Hypothalamus (tissue), 51 donors: ENCODE measurements at places on chromosomes 5 and 9.
A peak's percentile ranks its signal among the peaks of the same experiment; 100 is the strongest.

GRCh38 chr9:90114641-90115425, 510.0 kb downstream of the GADD45G start:
- no peak for DNase-seq

DNA sequence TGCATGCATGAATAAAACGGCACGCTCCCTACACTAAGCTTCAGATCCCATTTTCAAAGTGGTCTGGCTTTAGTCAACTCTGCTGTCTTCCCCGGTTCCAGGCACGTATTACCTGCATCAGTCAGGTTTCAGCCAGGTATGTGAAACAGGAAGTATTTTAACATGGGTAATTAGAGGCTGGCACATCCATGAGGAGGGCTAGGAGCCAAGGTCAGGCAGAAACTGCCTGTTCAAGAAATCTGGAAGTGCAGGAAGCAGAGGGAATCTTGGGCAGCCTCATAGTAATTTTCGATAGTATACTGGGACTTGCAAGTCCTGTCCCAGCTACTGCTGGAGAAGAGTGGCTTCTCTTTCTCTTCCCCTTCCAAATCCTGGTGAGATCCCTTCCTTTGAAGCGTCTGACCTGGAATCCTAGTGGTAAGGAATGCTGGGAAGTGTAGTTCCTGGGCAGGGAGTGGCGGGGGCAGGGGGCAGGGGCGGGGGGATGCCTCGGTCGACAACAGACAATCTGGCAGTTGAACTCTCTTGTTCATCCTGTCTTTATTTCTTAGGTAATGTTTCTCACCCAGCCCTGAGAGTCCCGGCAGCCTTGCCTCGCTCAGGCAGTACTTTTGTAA, 403.1 kb downstream of the TLE4 start:
- DNase-seq: no peak

- DNase-seq: peak; percentile 11
Observed at GRCh38 chr5:127028822-127029457, 1.4 kb downstream of the MARCHF3 start.

DNA sequence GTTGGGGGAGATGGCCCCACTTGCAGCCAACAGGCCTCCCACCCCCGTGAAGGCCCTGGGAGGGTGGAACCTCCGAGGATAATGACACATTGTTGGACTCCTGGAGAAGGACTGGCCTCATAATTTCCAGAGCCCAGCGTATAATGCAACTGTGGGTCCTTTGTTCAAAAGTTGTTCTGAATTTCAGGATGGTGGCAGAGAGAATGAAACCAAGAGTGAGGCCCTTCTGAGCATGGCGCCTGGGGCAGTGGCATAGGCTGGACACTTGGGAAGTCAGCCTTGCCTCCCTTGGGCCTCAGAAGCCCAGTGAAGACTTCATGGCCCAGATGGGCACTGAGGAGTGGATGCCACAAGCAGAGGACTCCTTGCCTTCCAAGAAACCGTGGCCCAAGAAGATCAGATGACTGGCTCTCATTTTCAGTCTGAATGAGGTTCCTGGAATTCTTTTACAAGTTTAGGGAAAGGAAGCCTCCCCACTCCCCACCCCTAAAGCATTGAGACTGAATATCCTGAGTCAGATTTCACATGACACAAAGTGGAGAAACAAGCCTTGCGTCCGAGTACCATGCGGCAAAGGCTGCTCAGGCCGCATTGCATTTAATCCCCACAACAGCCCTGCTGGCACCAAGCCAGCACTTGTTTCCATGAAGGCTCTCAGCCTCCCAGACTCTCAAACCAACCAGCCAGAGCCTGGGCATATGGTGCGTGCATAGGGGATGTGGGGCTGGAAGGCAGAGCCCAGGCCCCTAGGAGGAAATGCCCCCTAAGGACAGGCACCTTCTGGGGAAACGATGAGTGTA, 96.7 kb upstream of the SMIM23 start:
- no peak for DNase-seq

- no peak for DNase-seq
Observed at GRCh38 chr5:36605241-36605640, 1.2 kb upstream of the SLC1A3 start.

GRCh38 chr5:133412661-133413060, 199.7 kb downstream of the FSTL4 start:
- DNase-seq: no peak

- no peak for DNase-seq
Observed at GRCh38 chr9:133779516-133780403, 41.6 kb upstream of the SARDH start.

DNA sequence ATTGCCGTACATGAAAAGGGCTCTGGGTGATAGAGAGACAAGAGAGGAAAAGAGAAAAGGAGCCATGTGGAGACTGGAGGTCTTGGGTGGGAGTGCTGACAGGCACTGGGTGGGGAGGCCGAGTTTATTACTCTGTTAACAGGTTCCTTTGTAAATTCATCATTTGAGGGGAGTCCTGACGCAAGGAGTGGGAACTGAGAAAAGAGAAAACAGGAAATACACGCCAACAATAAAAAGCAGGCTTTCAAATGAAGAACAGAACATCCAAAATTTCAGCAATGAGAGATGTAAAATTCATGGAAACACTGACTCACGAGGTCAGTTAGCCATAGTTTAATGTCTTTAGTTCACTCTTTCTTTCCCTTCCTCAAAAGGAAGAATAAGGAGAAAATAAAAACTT, 342.8 kb downstream of the TMEM167A start:
- DNase-seq: no peak

DNA sequence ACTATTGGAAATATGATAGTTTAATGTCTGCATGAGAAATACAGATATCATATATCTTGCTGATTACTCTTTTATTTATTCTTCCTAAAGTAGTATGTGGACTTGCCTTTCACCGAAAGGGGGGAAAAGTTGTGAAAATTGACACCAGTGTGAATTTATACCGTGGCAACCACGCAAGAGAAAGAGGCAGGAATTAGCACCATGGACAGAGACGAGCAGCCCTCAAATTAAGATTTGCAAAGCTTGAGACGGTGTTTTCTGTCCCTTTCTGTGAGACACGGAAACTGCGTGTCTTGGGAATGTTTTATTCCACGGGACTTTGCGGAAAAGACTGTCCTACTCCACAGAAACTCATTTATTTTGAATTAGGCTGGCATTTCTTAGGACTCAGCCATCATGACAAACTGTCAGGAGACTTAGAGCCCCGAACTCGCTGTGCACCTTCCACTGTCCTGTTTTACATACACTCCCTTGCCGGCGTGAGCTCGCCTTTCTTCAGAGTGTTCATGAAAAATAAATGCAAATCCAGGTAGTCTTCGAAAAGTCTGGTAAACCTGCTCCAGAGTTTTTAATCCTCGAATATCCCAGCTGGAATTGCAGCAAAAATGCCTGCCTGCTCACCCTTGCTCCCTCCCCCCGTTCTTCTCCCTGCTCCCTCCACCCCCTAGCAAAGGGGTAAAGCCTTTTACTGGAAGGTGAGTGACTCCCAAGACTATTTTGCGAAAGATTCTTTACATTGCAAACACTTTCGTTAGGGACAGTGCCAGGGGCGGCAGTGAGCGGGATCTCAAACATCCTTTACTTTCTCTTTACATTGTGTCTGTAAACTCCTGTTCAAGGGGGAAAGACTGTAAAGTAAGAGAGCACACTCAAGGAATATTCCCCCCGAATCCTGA, 3.8 kb upstream of the ELAVL2 start:
- DNase-seq: no peak

- DNase-seq: no peak
Observed at GRCh38 chr5:170503990-170504596, at the start of gene KCNIP1. Gene KCNIP1 (plus strand): TSS chr5:170504020.

DNA sequence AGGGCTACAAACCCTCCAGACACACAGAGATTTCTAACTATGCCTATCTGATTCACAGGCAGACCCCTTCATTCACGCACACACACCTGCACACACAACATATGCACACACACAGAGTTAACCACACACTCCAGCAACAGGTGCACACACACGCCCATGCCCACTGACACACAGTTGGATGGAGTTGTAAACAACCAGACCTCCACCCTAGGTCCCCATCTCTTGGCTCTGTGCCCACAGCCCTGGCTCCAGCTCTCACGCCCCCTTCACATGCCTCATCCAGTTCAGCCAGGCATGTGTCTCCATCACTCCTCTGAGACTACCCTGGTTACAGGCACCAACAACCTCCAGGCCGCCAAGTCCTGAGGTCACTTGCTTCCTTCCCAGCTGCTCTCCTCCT, 61.1 kb downstream of the PSD2 start:
- DNase-seq: no peak

GRCh38 chr5:107919361-107919760, 248.6 kb upstream of the EFNA5 start:
- no peak for DNase-seq

- DNase-seq: no peak
Observed at GRCh38 chr9:134399435-134400056, 73.3 kb downstream of the RXRA start.

- DNase-seq: no peak
Observed at GRCh38 chr9:114827641-114828302, 21.9 kb upstream of the TNFSF15 start.

DNA sequence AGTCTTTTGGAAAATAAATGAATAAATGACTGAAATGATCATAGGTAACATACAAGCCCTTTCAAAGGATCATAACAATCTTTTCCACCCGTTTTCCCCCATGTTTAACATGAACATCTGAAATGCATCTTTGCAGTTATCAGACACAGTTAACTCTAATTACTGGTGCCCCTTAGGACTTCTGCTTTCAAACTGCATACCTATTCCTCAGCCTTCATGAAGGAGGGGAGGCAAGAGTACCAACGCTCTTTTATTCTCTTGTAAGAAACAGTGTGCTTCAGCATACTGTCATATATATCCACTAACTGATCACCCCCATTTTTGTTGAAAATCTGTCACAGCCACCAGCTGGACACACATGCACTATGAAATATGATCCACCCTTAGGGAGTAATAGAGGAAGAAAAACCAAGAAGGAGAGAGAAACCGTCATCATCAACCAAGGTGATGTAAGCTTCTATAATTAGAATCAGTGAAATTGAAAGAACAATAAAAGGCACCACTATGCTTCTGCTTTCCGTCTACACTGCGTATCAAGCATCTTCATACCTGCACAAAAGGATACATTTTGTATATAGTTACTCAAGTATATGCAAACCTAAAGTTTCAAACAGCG, 98.7 kb downstream of the RAPGEF6 start:
- DNase-seq: no peak

- no peak for DNase-seq
Observed at GRCh38 chr5:92267830-92268229, 884.7 kb upstream of the ARRDC3 start.

- no peak for DNase-seq
Observed at GRCh38 chr5:76733049-76733417, 17.1 kb downstream of the F2R start.

- no peak for DNase-seq
Observed at GRCh38 chr9:24096756-24097155, 270.7 kb upstream of the ELAVL2 start.

GRCh38 chr9:133692364-133692985, 45.7 kb downstream of the SARDH start:
- no peak for DNase-seq

DNA sequence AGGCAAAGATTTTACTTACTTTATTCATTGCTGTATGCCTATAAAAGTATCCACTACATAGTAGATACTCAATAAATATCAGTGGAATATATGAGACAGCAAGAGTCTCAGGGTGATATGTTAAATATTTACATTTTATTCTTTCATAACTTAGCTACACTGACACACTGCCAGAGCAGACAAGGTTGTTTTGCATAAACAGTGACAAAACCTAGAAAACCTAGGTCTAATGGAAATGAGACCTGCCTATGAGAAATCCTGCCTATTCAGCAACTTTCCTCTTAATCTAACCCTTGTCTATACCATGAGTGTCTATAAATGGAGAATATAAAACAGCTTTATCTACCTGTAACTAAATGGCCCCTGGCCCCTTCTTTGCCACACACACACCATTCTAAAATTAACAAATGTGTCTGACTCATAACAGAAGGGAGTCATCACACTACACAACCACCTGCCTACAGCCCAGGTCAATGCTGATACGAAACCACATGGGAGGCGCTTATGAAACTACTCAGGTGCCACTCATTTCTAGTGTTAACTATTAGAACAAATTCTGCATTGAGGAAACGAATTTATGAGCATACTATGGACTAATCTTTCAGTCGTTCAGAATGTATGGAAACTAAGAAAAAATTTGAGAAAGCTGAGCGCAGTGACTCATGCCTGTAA, 60.3 kb downstream of the UBAP2 start:
- no peak for DNase-seq

DNA sequence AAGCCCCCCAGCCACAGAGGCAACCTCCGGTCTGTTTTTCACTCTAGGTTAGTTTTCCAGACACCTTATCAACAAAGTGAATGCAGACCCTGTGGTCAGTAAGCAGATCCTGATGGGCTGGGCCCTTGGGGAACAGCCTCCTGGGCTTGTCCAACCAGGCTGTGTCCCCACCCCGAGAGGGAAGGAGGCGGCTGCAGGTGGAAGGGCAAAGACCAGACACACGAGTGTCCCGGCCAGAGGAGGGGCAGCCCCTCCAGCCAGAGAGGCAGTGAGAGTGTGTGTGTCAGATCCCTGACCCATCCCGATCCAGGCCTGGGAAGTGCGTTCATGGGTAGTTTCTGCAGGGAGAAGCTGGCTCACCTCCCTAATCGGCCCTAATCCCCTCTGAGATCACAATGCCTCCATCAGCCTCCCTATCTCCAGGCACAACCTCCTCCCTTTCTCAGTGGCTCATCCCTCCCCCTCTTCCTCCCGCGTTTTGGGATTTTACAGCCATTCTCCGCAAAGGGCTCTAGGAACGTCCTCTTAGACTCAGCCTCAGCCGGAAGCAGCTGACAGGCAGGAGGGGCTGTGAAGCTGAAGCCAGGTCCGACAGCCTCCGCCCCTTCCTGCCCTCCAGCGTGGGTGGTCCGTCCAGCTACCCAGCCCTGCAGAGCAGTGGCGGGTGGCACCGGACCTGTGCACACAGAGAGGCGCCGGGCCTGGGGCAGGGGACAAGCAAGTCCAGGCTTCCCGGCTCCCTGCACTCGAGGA, 9.7 kb downstream of the SLC12A7 start:
- DNase-seq: no peak

DNA sequence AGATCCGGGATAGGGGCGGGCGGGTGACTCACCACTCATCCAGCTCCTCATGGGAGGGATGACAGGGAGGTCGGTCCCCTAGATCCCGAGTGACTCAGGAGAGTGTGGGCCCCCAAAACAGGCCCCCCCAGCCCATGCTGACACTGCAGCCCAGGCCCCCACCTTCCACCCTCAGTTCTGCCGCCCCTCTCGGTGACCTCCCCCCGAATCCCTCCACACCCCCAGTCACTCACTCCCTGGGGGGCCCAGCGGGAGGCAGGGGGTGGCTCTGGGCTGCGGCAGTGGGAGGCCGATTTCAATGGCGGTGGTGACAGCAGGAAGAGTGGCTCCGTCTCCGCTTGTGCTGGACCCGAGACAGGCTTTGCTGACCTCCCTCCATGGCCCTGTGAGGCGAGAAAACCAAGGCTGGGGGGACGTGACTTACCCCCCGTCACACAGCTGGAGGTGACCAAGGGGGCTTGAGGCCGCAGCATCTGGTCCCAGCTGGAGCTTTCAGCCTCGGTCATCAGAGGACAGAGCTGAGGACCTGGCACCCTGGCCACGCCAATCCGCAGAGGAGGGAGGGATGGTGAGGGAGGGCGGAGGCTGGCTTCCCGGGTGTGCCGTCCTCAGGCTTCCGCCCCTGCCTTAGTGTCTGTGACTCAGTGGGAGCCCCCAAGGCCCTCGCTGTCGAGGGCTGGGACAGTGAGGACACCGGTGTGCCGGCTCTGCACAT, 9.0 kb downstream of the GPSM1 start:
- DNase-seq: no peak
